ENCODE measurements at places on chromosomes 4 and X.

- DNase-seq, result no peak
Measured at GRCh38 chrX:13827298-13828090, 10.6 kb upstream of the GPM6B start.

GRCh38 chr4:153518637-153519389, 52.7 kb downstream of the TMEM131L start:
- no peak for DNase-seq

- DNase-seq, result no peak
Measured at GRCh38 chr4:184590196-184590595, 59.1 kb downstream of the CASP3 start.

- no peak for DNase-seq
Measured at GRCh38 chrX:15221321-15221720, 48.6 kb downstream of the ASB9 start.

DNA sequence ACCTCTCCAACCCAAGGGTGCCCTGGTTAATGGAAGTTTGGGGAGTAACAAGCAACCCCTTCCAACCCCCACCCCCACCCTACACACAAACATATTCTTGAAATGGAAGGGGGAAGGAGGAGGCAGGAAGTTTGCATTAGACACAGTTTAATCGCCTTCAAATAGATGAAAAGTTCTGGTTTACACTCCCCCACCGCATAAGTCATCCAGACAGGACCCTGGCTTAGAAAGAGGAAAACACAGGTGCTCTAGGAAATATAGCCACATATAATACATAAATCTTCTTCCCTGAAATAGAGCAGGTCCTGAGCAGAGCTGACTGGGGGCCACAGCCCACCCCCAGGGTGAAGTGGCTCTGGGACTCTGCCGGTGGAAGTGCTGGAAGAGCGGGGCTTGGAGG, 25.1 kb downstream of the SASH3 start:
- no peak for DNase-seq

GRCh38 chr4:174418640-174419212, 103.6 kb downstream of the HPGD start:
- no peak for DNase-seq
